ENCODE measurements at places on chromosomes 16 and 17.
A peak's percentile ranks its signal among the peaks of the same experiment; 100 is the strongest.

- DNase-seq: no peak
Measured at GRCh38 chr17:56141046-56141839, 12.0 kb upstream of the ANKFN1 start.

GRCh38 chr16:53092284-53092683, 37.5 kb downstream of the CHD9 start:
- no peak for DNase-seq

GRCh38 chr16:30438835-30439234, 6.8 kb downstream of the SEPHS2 start:
- no peak for DNase-seq

- DNase-seq: no peak
Measured at GRCh38 chr17:1074886-1075605, 78.1 kb downstream of the TIMM22 start.

DNA sequence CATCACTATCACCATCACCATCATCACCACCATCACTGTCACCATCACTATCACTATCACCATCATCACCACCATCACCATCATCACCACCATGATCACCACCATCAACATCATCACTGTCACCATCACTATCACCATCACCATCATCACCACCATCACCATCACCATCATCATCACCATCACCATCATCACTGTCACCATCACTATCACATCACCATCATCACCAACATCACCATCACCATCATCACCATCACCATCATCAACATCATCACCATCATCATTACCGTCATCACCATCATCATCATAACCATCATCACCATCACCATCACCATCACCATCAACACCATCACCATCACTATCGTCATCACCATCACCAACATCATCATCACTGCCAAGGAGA, 273.8 kb downstream of the FOXL1 start:
- DNase-seq: no peak

GRCh38 chr16:67932462-67932840, 789 bp upstream of the CTRL start:
- no peak for DNase-seq

DNA sequence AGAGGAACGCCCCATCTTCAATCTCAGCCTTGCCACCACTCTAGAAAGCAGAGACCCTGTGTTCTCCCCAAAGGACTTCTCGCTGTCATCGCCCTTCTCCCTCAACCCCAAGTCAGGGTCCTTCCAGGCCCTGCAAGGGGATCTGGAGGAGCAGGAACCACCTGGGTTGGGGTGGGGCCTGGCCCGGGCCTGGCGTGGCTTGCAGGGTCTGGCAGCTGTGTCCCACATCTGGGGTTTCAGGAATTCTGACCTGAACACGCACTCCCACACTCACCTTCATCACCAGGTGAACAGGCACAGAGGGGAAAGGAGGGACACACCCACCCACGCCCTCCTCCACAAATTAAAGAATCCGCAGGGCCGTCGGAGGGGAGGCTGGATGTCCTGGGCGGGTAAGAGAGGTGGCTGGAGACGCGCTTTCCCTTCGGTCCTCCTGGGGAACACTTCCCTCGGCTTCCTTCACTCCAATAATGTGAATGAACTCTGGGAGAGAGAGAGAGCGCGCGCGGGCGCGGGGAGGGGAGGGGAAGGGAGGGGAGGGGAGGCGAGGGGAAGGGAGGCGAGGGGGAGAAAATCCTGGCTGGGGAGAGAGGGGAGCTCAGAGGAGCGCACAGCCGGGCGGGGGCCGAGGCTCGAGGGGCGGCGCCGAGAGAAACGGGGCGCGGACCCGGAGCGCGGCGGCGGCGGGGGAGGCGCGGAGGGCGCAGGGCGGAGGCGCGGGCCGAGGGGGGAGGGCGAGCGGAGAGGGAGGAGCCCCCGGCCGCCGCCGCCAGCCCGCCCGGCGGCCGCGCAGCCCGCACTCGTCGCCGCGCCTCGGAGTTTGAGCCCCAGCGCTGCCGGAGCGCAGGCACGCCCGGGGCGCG, at the start of gene CACNG4:
CACNG4 (plus strand) TSS at position 799 of the 863 bp plus-strand sequence. CDS start 205 bp downstream, outside the sequence.
- no peak for DNase-seq

- no peak for DNase-seq
Measured at GRCh38 chr17:59914274-59914854, 21.4 kb downstream of the RPS6KB1 start.

DNA sequence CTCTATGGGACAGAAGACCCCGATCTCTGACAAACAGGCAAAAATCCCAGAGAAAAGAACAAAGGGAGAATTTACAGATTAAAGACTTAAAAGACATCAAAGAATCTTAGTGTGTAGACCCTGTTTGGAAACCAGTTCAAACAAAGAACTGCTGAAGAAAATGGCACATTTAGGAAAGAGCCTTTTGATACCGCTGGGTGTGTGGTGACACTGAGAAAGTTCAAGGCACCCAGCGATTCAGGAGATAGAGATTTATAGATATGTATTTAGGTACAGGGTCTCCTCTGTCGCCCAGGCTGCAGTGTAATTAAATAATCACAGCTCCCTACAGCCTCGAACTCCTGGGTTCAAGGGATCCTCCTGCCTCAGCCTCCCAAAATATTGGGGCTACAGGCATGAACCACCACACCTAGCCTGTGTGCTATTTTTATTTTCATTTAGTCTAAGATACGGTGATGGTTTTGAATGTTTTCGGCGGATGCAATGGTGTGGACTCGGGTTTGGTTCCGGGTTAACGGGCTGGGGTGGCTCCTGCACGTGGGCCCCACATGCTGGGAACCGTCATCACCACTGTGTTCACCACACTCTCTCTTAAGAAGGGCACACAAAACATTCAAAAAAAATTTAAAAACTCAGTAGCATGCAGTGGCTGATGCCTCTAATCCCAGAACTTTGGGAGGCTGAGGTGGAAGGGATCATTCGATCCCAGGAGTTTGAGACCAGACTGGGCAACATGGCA, 114.0 kb downstream of the ZNF778 start:
- no peak for DNase-seq

GRCh38 chr16:12721841-12722421, 81.8 kb downstream of the CPPED1 start:
- DNase-seq: no peak

- DNase-seq: no peak
Measured at GRCh38 chr17:63452046-63452961, 6.2 kb upstream of the CYB561 start.

GRCh38 chr16:66701026-66701425, 4.5 kb upstream of the CMTM4 start:
- DNase-seq: no peak

- peak; percentile 81 for DNase-seq
Measured at GRCh38 chr17:48113201-48113676, 5.7 kb downstream of the SNX11 start.

DNA sequence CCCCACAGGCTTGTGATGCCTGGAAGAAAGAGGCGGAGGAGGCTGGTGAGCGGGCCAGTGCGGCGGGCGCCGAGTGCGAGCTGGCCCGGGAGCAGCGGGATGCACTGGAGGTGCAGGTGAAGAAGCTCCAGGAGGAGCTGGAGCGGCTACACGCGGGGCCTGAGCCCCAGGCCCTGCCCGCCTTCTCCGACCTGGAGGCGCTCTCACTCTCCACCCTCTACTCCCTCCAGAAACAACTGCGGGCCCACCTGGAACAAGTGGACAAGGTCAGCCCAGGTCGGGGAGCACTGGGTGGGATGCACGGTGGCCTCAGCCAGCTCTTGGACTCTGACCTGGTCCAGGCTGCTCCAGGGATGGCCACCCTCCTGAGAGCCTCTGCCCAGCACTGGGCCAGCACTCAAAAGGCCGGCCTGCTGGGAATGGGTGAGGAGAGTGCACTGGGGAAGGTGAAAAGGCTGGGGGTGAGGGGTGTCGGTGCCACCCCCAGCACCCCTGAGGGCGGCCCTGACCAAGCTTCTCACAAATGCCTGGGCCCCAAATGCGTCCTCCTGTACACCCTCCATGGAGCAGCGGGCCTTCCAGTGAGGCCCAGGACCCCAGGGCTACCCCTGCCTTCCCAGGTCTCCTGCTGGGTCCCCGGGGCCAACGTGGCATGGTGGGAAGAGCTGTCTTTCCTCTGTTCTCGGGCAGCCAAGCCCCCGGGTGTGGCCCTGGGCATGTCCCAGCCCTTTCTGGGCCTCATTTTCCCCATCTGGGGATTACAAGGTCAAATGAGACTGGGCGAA, 20.8 kb downstream of the UNC13D start:
- DNase-seq: no peak

DNA sequence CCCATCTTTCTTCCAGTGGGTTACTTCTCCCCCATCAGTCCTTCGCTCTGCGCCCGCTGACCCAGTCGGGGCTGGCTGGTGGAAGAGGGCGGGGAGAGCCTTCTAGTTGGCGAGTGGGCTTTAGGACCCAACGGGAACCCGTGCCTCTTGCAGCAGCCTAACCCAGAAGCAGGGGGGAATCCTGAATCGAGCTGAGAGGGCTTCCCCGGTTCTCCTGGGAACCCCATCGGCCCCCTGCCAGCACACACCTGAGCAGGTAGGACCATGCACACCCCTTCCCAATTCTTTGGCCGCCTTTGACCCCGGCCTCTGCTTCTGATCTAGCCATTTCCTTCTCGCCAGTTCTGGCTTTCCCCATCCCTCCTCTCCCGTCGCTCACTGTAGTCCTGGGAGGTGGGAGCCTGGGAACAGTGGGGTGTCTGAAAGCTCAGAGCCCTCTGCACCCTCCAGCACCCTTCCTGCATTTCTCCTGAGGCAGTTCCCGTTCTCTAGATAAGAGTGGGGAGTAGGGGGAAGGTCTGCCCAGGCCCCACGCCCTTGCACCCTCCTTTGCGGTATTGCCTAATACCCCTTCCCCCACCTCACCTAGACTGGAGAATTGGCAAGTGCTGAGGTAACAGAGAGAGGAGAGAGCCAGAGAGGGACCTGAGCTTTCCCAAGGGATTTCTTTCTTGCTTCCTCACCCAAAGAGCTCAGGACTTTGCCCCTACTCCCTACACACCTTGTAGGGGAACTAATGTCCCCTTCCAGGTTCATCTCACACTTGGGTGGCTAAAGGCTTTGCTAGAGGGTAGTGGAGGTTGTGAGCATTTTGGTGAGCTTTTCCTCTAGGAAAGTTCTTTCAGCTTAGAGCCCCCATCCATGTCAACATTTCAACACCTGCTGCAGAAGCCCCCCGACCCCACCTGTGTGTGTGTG, at the start of gene RARA:
RARA (plus strand) TSS at position 150 of the 918 bp plus-strand sequence. CDS start 22,039 bp downstream, outside the sequence.
- no peak for DNase-seq

- no peak for DNase-seq
Measured at GRCh38 chr17:59067340-59067739, 39.3 kb downstream of the TRIM37 start.

DNA sequence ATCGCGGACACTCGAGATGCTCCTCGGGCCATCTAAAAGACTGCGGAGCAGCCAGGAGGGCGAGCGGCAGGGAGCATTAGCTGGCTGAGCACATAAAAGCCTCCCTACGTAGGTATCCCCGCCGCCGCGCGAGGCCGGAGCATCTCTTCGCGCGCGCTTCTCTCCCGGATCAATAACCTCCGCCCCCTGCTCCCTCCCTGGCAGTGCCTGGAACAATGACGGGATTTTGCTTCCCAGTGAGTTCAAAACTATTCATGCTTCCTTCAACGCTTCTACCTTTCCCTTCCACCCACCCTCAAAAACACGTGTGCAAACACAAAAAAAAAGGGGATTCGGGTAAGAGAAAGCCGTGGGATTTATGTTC, 984 bp downstream of the CENPV start:
- DNase-seq: no peak

GRCh38 chr17:79844869-79845600, 5.8 kb upstream of the CBX4 start:
- DNase-seq: peak; percentile 76

DNA sequence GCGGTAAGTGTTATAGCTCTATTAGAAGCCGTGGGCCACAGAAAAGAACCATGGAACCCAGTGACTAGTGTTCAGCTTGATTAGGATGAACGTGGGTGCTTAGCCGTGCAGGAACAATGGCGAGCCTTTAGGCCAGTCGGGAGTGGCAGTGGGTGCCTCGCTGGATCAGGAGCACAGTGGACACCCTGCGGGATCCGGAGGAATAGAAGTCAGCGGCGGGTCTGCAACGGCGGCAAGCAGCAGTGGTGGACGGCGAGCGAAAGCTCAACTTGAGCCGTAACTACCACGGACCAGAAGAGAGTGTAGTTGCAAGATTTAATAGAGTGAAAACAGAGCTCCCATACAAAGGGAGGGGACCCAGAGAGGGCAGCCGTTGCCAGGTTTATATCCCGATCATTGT, 37.3 kb upstream of the CDH15 start:
- DNase-seq: no peak

DNA sequence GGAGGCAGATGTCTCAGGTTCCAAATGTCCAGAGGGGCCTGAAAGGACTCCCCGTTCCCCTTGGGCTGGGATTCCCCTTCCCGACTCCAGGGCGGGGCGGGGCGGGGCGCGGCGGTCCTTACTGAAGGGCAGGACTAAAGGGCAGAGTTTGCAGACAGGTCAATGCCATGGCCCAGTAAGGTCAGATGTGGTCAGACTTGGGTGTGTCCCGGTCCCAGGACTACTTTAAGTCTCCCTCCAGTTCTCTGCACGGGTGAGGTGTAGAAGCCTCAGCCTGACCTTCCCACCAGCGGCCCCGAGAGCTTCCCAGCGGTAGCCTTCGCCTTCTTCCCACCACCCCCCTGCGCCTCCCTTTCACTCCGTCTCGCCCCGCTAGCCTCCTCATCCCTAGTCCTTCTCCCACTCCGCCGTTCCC, 532 bp downstream of the KDM6B start:
- DNase-seq: peak; percentile 63

DNA sequence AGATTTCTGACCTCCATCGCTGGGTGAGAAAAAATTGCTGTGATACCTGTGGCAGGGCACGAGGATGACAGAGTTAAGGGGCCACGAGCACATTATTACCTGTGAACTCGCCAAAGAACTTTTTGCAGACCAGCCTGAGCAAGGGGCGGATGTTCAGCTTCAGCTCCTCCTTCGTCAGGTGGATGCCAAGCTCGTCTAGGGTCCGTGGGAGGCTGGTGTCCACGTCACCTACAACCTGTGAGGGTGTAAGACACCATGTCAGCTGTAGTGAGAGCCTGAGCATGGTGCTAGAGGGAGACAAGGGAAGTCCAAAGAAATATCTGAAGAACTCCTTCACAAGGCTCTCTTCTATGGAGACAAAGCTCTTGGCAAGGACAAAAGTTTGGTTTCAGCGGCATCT, 17.1 kb downstream of the HIGD1B start:
- DNase-seq: no peak

GRCh38 chr17:977166-977565, 2.4 kb downstream of the NXN start:
- DNase-seq: no peak

- DNase-seq: no peak
Measured at GRCh38 chr17:81461607-81462500, 50.7 kb downstream of the ACTG1 start.

- DNase-seq: no peak
Measured at GRCh38 chr17:75111777-75112335, 2.1 kb downstream of the ARMC7 start.

- DNase-seq: no peak
Measured at GRCh38 chr17:43917348-43918025, 10.2 kb upstream of the MPP2 start.

- DNase-seq: no peak
Measured at GRCh38 chr16:73046849-73047214, 1.1 kb downstream of the ZFHX3 start.
